ENCODE measurements at places on chromosomes 3 and 15. TPM values are rescaled to one million over a fixed set of nuclear protein-coding genes. Genes with fewer than 3 reads are reported as not detected.

SLCO3A1 gene
- 23.1 TPM for total RNA-seq

CYP19A1 gene
- 1.6 TPM for total RNA-seq

SNAP23 gene
- total RNA-seq: 34.5 TPM

DOCK3 gene
- total RNA-seq: 4.5 TPM

MYEF2 gene
- 2.9 TPM for total RNA-seq

SKOR1 gene
- 2.2 TPM for total RNA-seq

TJP1 gene
- total RNA-seq: 78.4 TPM

NTRK3 gene
- total RNA-seq: 3.6 TPM

PFKFB4 gene
- 3.7 TPM for total RNA-seq

RPUSD3 gene
- total RNA-seq: 44.4 TPM

PLA2G4F gene
- 176 TPM for total RNA-seq

HCN4 gene
- total RNA-seq: 0.03 TPM

RYK gene
- 50.6 TPM for total RNA-seq
